Stimulated activated CD8-positive, alpha-beta memory T cell treated with anti-CD3 and anti-CD28 coated beads, Interleukin-2, amount 100 ng/mL, for 1 hour (primary cell): ENCODE measurements at places on chromosomes 3 and 15.

DNA sequence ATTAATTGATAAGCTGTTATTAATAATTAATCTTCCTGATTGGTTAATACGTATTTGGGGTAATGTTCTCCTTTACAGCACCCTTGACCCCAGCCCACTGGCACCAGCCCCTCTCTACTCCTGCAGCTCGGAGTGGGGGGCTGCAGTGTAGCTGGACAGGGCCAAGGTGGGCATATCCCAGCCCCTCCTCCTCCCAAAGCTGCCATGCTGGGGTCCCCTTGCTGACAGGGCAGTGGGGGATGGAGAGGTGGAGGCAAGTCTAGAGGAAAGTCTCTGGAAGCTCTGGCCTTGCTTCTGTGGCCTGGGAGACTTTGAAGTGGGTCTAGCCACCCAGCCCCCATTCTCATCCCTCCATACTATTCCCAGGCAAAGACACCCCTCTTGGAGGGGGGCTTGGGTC is 35.8 kb downstream of the HCN4 start:
- DNase-seq = no peak

GRCh38 chr15:58520936-58521292 is 89.1 kb downstream of the LIPC start:
- DNase-seq = no peak

DNA sequence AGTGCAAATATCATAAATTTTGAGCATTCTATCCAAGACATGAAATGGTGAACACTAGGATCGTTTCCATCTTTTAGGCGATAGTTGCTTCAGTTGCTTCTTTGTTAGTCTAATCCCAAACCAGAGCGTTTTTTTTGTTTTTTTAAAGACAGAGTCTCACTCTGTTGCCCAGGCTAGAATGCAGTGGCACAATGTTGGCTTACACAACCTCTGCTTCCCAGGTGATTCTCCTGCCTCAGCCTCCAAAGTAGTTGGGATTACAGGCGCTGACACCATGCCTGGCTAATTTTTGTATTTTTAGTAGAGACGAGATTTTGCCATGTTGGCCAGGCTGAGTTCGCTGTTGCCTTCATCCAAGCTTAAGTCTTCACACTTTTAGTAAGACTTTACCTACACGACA is 265.3 kb downstream of the SHQ1 start:
- DNase-seq = no peak

- DNase-seq = no peak
Observed at GRCh38 chr3:150723946-150724345, 20.2 kb upstream of the ERICH6 start.

DNA sequence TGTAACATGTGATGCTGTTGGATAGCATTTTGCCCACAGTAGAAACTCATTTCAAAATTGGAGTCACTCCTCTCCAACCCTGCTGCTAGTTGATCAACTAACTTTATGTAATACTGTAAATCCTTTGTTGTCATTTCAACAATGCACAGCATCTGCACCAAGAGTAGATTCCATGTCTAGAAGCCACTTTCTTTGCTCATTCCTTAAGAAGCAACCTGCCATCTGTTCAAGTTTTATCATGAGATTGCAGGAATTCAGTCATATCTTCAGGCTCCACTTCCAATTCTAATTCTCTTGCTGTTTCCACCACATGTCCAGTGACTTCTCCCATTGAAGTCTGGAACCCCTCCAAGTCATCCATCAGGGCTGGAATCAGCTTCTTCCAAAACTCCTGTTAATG is 42.9 kb downstream of the AKAP13 start:
- no peak for DNase-seq

- no peak for DNase-seq
Observed at GRCh38 chr15:81003097-81003350, 2.3 kb downstream of the TLNRD1 start.

DNA sequence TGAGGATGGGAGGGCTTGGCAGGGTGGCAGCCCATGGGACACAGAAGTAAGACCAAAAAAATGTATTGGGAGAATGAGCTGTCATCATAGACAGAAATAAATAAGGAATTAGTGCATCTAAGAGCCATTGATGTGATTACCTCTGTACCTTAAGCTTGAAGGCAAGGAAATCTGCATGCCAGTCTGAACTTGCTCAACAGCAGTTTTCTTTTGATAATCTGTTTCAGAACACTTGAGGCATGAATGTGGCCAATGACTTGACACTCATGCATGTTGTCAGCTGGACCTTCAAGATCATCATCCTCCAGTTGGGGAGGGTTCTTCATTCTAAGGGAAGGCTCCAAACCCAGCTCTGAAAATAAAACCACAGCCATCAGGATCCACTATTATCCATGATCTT is 148.5 kb downstream of the DCLK3 start:
- DNase-seq = no peak

- no peak for DNase-seq
Observed at GRCh38 chr15:65370885-65371284, 6.9 kb downstream of the IGDCC3 start.

- DNase-seq = no peak
Observed at GRCh38 chr15:25331860-25332259, 107.0 kb downstream of the UBE3A start.

- DNase-seq = no peak
Observed at GRCh38 chr15:38514601-38515000, 50.0 kb downstream of the RASGRP1 start.

DNA sequence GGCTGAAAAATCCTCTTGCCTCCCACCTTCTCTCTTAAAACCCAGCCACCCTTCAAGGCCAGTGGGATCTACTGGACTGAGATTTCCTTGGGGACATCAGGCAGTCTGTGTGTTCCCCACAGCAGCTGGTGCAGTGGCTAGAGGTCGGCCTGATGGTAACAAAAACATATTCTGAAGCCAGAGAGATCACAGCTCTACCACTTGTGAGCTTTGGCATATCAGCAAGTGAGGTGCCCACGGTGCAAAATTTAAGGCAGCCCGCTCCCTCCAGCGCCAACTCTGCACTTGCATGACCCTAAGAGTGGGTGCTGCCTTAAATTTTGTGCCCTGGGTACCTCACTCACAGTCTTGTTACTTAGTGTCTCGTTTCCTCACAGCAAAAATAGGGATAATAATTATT is 97.2 kb downstream of the MESD start:
- no peak for DNase-seq

DNA sequence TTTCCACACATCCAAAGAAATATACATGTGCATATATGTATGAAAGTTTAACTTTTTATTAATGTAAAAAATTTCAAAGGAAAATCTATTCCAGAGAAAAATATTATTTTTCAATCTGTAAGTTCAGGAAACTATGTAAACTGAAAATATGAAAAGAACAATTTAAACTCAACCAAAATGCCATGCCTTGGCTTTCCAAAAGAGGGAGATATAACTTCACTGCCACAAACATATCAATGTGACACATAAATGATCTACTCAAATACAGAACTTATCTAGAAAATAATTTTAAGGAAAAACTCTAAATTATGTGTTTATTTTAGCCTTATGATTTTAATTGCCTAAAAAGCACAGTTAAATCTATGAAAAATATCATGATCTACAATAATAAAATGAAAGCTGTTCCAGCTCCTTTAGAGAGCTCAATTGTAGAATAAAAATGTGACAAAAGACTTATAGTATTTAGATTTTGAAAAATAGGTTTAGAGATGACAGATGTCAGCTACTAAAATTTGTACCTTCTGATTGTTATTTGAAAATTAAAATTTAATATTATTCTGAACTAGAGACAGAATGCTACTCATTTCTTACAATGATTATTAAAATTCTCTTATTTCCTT is 94.8 kb downstream of the GBE1 start:
- no peak for DNase-seq
